HS-5 (cell line): ENCODE measurements at places on chromosomes 11 and 22.

DNA sequence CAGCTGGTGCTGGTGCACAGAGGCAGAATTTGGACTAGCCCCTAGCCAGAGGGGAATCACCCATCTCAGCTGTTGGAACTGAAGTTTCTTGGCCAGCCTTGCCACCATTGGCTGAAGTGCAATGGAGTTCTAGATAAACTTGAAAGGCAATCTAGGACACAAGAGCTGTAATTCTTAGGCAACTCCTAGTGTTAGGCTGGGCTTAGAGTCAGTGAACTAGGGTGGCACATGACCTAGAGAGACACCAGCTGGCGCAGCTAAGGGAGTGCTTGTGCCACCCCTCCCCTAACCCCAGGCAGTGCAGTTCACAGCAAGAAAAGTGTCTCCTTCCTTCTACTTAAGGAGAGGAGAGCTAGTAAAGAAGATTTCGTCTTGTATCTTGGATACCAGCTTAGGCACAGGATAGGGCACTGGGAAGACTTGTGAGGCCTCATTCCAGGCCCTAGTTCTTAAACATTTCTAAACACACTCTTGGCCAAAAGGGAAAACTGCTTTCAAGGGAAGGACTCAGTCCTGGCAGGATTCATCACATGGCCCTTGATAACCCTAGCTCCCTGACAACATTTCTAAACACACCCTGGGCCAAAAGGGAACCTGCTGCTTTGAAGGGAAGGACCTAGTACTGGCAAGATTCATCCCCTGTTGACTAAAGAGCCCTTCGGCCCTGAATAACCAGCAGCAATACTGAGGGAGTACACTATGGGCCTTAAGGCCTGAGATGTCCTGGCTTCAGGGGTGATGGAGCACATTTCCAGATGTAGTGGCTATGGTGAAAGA, 53.4 kb downstream of the XRRA1 start:
- no peak for DNase-seq

- DNase-seq = no peak
Observed at GRCh38 chr11:121119440-121119839, 18.4 kb downstream of the TECTA start.

DNA sequence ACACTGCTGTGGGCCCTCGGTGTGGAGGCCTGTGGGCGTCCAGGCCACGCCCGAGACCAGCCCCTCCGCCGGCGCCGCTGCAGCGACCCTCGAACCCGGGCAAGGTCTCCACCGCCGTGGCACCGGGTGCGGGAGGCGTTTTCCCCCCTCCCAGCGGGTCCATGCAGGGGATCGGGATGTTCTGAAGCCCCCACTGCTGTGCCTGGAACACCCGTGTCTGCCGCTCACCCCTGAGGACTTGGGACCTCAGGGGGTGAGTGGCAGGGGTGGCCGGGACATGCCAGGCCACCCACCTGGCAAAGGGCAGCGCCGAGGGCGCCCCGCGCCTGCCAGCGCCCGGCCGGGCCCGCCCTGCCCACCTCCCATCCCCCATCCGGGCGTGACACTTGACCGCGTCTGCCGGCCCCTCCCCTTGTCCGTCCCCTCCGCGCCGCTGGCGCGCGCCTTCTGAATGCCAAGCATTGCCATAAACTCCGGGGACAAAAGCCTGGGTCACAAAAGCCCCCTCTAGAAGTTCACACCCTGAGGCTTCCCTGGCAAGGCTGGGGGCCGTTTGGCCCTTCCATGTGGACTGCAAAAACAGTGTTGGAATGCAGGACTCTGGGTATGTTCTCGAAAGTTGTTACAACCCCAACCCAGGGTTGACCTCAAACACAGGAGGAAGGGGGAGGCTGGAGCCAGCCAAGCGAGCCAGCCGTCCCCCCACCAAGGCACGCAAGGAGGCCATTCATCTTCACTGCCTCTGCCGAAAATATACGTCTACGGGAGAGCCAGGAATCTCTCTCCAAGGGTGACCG, 819 bp upstream of the KCNQ1OT1 start:
- DNase-seq = no peak

- no peak for DNase-seq
Observed at GRCh38 chr22:39383841-39384625, 15.5 kb upstream of the TAB1 start.

GRCh38 chr11:57566905-57567514, 462 bp downstream of the UBE2L6 start:
- peak; percentile 4 for DNase-seq

DNA sequence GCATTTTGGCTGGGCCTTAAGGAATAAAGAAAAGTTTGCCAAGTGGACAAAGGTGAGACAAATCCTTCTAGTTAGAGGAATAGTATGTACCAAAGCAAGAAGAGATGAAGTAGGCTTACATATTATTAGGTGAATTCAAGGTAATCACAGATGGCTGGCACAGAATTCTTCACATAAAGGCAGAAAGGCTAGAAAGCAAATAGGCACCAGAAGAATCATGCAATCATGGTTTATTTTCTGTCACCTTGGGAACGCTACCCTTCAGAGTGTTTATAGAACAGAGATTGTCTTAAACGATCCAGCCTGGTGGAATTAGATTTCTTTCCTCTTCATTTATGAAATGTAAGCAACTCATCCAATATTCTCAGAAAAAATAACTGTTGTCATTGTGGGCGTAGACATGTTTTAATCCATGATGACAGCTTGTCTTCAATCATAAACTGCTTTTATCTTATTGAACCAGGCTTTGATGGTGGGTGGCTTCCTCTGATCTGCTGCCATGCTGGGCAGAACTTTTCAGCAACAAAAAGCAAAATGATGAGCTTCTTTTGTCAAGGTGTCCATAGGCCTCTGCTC, 49.0 kb upstream of the CSNK2A3 start:
- DNase-seq = no peak
